Occipital lobe (tissue), 3 donors: ENCODE measurements at places on chromosomes 3 and 15.

DNA sequence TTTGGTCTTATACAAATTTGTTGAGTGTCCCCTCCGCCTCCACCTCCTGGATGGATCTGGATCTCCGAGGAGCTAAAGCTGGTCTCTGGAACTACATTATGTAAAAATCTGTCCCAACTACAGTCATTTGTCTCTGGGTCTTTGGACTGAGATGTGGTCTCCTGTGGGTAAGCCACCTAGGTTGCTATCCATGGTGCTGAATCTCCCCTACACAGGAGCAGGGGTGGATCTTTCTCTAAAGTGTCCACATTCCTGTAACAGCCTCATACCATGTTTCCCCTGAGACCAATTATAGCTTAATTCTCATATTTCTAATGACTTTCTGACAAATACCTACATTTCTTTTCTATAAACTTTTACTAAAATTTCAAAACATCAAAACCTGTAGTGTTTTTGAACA lies 625.8 kb downstream of the TAFA4 start:
- no peak for DNase-seq

DNA sequence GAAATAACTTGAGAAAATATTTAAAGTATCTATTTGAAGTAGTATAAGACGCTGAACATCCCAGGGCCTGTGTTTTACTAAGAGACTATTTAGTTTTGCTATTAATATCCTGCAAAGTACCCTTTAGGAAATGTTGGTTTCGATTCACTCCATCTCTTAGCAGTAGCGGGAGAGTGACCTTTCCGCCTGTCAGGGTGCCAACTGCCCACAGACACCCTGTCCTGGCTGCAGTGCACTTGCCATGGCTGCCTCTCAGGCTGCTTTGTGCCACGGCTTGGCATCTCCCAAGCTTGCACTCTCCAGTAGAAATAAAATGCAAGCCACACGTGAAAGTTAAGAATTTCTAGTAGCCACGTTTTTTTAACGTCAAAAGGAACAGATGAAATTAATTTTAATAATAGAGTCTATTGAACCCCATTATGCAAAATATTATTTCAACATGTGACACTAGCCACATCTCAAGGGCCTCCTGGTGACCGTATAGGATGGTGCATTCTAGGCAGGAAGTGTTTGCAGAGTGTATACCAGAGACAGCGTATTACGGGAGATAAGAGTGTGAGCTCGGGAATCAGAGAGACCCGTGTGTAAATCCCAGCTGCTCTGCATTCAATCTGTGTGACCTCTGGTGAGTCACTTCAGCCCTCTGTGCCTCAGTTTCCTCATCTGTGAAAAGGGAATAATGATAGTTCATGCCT lies 19.8 kb downstream of the ADAMTS9 start:
- DNase-seq: no peak

- no peak for DNase-seq
Observed at GRCh38 chr15:37221671-37222145, 121.4 kb upstream of the MEIS2 start.

DNA sequence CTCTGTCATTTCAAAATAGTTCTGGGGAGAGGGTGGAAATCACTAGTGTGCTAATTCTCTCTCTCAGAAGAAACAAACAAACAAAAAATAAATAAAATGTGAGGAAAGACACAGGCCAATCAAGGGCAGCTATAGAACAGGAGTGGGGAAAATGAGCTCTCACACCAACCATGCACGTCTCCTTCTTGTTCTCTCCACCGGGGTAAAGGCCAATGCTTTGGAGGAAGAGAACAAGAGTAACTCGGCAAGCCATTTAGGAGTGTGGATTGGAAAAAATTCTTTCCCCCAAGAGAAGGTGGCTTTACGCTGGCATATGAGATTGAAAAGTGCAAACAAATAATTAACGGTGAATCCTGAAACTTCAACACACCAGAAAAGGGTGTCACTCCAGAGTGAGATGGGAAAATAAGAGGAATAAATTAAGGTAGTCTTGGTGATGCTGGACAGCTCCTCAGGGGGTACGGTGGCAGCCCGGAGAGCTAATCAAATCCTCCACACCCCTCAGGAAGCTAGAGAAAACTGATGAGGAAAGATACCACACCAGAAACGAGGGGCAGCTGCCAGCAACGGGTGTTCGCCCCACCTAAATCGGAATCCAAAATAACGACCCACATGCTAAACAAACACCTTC lies 88.0 kb downstream of the RFTN1 start:
- DNase-seq: no peak

- no peak for DNase-seq
Observed at GRCh38 chr15:81032818-81033217, 32.1 kb downstream of the TLNRD1 start.
